Neural progenitor cell (in vitro differentiated cells): ENCODE measurements at places on chromosomes 6 and 20. TPM values are rescaled to one million over a fixed set of nuclear protein-coding genes. Genes with fewer than 3 reads are reported as not detected.
A peak's percentile ranks its signal among the peaks of the same experiment; 100 is the strongest.

Gene CALHM4
- total RNA-seq = not detected in 2 replicates

Gene RBM12
- 82.8 and 112 TPM in 2 replicates for total RNA-seq

Gene UST
- total RNA-seq = 33.3 and 33.9 TPM in 2 replicates

- H3K27me3 ChIP-seq = no peaks in the 10 kb centered on the region
- no peak for DNase-seq
- no peak overlapping the region for H3K27ac ChIP-seq
- no peak overlapping the region for H3K4me3 ChIP-seq
These were observed 208.2 kb upstream of the ZNF217 start for GRCh38 chr20:53801609-53802370.

DNA sequence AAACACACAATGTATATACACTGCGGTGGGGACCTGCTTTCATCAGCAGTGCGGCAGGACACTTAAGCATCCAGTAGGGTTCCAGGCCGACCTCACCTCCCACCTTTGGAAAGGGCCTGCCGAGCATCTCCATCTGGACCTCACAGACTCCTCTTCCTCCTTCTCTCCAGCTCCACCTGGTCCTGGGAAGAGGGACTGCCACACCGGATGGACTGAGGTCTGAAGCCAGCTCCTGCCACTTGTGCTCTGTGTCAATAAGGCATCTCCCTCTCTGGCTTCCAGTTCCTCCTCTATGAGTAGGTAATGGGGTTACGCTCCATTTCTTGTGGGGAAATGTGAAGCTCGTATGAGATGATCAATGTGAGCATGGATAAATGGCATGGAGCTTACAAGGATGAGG, 19.1 kb upstream of the NNAT start:
- no peak overlapping the region for H3K4me3 ChIP-seq
- no peak overlapping the region for H3K27ac ChIP-seq
- no peaks in the 10 kb centered on the region for H3K27me3 ChIP-seq
- peaks cover 20% of the 10 kb centered on the region for H3K4me1 ChIP-seq

DNA sequence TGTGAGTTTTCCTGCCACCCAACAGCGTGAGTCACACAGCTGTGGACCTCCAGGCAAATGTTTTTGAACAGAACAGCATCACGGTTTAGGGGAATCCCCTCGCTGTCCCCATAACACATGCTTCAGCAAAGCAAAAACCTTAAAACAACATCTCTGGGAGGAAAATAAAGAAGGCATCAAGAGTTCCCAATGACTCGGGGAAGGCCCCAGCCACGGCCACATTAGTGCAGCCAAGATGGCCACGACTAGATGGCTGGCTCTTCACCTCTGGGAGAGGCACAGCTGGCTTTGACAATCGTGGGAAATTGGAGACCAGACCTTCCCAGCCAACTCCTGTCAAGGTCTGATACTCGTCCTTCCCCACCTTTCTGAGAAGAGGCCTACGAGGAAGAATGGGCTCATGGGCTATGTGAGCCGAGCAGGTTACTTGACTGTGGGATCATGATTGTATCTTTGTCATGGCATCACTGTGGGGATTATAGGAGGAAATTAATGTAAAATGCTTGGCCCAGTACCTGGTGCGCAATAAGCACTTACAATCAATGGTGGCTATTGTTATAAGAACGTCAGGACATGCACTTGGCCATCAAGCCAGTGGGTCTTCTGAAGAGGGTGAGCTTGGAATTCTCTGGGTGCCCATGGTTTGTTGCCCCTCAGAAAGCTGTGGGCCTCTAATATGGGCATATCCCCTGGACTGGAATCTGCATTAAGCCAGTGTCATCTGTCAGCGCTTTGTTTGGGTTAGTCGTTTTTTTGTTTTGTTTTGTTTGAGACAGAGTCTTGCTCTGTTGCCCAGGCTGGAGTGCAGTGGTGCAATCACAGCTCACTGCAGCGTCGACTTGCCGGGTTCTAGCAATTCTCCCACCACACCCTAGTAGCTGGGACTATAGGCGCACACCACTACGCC, 43.6 kb downstream of the FGD2 start:
- no peak overlapping the region for H3K4me3 ChIP-seq
- DNase-seq = no peak
- H3K27ac ChIP-seq = no peak overlapping the region
- no peaks in the 10 kb centered on the region for H3K36me3 ChIP-seq
- no peaks in the 10 kb centered on the region for H3K27me3 ChIP-seq

DNA sequence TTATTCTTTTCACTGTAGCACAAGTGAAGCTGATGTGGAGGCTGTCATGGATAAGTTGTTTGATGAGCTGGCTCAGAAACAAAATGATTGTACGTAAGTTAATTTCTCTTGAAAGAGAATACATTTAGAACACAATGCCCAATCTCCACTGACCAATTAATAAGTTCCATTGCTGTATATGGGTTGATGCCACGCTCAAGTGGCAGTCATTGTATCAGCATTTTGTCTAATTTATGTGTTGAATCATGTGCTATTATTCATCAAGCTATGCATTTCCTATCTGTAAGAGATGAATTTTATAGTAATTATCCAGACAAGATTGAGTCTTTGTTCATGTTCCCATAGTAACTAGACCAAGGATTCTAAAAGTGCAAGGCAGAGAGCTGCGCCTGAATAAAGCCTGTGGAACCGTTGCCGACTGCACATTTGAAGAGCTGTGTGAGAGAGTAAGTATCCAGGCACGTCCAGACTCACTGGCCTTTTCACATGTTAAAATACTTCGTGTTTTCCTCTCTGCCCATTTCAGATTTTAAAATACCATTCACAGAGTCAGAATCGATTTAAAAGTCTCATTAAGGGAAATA, 83.8 kb upstream of the FOXO3 start:
- H3K27ac ChIP-seq = no peak overlapping the region
- no peak overlapping the region for H3K4me3 ChIP-seq
- no peaks in the 10 kb centered on the region for H3K36me3 ChIP-seq
- H3K27me3 ChIP-seq = no peaks in the 10 kb centered on the region
- peak; percentile 15 for DNase-seq
- H3K4me1 ChIP-seq = peaks cover 15% of the 10 kb centered on the region

GRCh38 chr6:167405778-167406532, 81.1 kb downstream of the TTLL2 start:
- no peaks in the 10 kb centered on the region for H3K27me3 ChIP-seq
- peaks cover 3% of the 10 kb centered on the region for H3K4me1 ChIP-seq
- H3K27ac ChIP-seq = no peak overlapping the region
